ENCODE measurements at places on chromosomes 1 and 21.

DNA sequence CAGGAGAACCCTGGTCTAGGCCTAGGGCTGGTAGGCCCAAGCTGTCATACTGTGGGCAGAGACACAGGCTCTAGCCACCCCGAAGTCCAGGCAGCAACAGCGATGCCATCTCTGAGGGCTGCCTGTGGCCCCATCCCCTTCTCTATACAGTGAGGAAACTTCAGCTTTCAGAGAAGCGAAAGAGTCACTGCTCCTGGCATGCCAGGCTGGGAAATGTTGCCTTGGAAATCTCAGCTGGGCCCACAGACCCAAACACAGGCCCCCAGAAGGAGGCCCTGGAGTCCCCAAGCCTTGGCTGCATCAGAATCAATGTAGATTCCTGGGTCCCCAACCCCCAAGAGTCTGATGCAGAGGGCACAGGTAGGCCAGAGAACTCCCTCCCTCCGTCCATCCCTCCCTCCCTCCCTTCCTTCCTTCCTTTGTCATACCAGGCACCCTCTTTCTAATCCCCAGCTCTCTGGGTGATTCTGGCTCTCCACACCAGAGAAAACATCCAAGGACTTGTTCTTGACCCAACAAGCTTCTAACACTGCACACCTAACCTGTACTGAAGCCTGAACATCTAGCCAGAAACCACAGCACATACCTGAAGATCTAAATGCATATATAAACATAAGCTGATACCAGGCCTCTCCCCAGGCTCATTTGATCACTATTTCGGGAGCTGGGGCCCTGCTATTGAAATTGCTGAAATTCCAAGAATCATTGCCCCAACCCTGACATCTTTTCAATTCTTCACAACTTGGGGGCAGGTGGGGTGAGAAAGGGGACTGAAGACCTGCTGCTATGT, 143.2 kb upstream of the EDN2 start:
- no peak for DNase-seq

- DNase-seq: no peak
These were observed 22.1 kb upstream of the PAX7 start for GRCh38 chr1:18608534-18608933.

- no peak for DNase-seq
These were observed 433.8 kb downstream of the CAMTA1 start for GRCh38 chr1:7219031-7219430.

DNA sequence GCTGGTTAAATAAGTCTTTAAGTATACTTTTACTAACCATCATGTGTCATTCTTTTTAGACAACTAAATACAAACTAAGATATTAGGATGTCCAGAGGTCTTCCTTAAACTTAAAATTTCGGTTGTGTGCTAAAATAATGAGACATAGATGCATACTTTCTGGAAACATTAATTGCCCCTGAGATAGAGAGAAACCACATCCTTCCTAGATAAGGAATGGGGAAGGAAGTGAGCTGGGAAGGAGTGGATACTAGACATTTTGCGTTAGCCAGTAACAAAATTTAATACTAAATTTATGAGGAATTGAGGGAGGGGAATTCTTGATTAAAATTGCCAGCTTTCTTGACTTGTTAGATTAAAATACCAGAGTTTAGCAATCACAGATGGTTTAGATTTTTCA, 37.1 kb upstream of the PTGS2 start:
- no peak for DNase-seq

GRCh38 chr21:45050345-45050796, 24.0 kb upstream of the ADARB1 start:
- no peak for DNase-seq

DNA sequence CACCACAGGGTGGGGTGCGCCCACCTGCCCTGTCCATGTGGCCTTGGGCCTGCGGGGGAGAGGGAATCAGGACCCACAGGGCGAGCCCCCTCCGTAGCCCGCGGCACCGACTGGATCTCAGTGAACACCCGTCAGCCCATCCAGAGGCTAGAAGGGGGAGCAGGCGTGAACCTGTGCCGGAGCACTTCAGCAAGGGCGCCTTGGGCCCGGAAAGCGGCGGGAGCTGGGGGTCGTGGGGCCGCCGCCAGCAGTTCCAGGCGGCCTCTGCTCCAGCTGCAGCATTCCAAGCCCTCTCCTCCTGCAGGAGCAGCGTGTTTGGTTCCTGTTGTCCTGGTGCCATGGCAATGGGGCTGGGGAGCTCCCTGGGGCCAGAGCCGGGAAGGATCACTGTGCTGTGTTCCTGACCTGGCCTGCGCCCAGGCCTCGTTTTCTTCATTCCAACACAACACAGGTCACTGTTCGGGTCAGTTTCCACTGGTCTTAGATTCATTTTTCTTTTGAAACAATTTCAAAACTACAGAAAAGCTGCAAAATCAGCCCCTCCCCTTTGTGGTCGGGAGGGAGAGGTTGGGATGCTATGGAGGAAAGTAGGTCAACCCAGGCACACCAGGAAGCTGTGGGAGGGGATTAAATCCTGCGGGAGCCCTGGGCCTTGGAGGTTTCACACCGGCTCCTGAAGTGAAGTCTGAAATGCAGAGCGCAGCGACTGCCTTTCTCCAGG, 18.8 kb downstream of the SLX9 start:
- DNase-seq: no peak

GRCh38 chr1:243447844-243448243, 192.0 kb downstream of the SDCCAG8 start:
- DNase-seq: no peak

DNA sequence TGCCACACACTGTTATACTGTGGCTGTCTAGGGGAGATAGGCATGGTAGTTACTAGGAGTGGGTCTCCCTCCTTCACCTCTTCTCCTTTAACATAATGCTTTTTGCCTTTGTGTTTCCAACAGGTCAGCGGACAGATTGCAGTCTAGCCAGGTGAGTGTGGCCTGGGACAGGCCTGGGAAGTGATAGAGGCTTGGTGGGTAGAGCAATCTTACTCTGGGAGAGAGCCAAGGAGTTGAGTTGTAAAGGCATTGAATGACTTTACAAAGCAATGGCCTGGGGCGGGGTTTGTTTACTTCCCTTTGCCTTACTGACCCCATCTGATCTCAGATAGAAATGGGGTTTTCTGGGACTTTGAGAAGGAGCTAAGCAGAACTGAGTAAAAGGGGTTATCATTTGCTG, 51.0 kb upstream of the IKBKE start:
- DNase-seq: no peak

DNA sequence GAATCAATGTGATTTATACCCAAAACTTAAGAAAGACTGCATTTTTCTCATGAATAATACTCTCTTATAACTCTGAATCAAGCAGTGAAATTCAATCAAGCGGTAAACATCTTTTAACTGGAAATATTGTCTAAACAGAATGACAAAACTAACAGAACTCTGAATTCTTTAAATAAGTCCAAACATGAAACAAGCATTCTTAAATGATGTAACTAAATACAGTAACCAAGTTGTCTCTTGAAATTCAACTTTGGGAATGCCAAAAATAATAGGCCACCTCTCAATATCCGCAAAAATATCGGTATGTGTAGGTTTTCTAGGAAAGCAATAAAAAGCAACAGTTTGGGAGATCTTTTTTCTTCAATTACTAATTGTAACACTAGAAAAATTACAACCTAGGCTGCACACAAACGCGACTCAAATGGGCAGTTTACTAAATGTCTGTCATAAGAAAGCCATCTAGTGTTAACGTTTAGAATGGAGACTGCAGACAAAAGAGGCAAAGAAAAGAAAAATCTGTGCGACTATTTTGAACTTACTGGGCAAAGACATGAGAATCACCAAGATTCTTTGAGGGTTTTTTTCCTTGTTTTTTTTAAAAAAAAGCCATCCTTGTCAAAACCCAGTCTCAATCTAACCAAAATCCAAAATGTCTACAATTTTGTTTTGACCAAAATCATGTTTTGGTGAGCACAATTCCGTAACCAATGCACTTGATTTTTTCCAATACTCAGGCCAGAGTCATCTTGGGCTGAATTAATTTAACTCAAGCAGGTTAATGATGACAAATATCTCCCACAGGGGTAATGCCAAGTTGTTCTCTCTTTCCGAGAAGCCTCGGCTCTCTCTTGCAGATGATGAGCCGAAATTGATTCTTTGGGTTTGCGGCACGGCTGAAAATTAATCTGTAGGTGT, 1.3 kb downstream of the SIPA1L2 start:
- no peak for DNase-seq

DNA sequence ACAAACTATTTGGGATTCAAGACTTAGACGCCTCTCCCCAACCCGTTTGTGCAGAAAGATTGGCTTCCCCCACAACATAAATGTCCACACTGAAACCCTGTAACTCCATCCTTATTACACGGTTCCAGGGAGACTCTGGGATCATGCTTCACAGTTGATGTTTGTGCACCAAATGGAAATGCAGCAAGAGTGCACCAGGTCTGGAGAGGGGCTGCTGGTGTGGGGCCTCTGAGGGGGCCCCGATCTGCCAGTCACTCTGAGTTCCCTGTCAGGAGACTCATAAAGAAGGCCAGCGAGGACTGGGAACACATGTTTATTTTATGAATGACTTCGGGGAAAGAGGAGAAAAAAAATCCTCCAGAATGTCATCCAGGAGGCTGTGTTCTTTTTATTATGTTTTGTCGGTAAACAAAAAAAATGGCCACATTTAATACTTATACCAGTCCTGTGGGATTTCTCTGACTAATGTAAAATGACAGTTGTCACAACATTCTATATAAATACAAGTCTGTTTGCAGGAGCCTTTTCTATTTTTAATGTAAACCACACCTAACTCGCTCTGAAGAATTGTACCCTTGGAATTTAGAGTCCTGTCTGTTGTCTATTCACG, 439.1 kb upstream of the VAMP3 start:
- DNase-seq: no peak

DNA sequence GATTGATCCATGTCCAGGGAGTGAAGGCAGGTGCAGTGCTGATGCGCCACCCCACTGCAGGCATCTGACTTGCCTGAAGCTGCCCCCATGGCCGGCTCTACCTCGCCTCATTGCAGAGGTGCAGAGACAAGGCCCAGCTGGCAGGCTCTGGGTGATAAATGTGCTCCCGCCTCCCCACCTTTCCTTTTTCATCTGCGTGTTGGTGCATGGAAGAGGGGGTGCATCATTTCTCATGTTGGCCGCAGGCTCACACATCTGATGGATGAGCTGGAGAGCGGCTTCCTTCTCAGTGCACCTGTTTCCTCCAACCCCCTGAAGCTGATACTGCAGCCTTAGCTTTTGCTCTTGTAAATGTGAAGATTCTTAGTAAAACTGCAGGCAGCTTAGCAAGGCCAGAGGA, 306.0 kb upstream of the KAZN start:
- DNase-seq: no peak

- DNase-seq: no peak
These were observed 47.4 kb downstream of the CAPZB start for GRCh38 chr1:19437891-19438294.

GRCh38 chr1:115755456-115756370, 12.8 kb downstream of the CASQ2 start:
- no peak for DNase-seq

- no peak for DNase-seq
These were observed 11.5 kb downstream of the AZIN2 start for GRCh38 chr1:33092438-33092837.

GRCh38 chr1:206128196-206128595, 11.0 kb upstream of the AVPR1B start:
- no peak for DNase-seq

DNA sequence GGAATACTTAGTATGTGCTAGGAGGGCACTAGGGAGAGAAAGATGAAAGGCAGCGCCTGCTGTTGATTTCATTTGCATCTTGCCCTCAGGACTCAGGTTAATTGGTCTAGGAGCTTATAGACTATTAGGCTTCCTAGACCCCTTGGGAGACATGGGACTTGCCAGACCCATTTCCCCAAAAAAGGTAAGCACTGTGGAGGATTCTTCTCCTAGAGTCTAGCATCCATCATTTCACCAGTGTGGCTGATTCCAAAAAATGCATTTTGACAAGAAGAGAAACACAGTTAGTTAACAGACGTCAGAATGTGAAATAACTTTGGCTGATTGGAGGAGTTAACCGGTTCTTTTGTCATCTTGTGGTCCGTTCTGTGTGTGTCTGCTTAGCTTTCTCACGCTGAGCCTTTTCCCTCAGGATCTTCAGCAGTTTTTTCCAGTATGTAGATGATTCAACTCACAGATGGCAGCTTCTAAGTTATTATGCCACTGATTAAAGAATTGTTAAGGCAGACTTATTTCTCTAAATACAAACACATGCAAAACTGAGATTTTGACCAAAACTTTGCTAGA, 108.8 kb downstream of the KIF26B start:
- DNase-seq: no peak

- no peak for DNase-seq
These were observed 31.6 kb downstream of the TTLL7 start for GRCh38 chr1:83967336-83967735.

DNA sequence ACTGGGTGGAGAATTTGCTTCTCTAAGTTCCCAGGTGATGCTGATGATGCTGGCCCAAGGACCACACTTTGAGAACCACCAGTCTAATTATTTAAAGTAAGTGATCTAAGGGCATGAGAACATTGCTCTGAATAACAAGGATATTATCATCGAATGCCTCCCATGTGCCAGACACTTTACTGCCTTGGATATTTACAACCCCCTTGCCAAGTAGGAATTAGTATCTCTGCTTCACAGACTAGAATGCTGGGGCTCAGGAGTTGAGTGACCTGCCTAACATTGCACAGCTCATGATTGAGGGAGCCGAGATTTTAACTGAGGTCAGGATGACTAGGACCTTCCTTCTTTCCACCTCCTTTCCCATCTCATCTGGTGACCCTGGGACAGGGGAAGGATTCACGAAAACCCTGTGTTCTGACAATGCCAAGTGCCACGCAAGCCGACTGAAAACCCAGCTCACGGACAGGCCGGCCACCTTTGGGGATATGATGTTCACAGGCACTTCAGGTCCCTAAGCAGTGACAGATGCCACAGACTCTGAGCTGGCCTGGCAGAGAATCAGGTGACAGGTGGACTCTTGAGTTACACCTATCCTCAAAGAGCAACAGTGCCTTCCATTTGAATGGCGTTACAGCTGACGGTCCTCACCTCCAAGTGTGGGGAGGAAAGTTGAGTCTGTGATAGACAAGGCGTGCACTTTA, 230.7 kb downstream of the TOMM20 start:
- no peak for DNase-seq

DNA sequence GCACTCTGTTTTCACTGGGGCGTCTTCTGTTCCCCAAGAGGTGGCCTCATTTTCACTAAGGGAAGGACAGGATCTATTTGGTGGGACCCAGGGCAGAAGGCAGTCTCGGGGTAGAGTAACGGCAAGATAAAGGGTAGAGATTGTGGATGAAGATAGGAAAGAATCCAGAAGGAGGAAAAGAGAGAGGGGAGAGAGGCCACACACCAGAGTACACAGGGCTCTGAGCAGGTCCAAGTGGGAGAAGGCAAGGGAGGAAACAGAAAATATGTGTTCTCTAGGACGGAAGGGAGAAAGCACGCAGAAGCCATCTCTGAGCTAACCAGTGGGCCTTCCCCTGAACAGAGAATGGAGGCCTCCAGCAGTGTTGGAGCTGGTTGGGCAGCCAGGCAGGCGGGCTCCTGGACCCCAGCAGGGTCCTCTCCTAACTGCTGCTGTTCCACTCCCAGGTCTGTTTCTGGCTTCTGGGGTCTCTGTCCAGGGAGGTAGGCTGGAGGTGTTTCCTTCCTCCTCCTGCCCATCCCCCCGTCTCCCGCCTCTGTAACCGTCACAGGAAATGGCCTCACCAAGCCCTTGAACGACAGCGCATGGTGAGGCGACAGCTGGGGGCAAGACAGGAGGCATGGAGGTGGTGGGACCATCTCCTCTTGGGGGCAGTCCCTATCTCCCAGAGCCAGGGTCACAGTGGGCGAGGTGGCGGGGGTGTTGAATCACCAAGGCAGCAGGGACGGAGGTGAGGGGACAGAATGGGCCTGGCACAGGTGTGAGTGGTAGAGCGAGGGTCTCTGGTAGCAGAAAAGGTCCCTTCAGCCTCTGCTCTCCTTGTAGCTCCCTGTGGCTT, 649 bp downstream of the PTPN7 start:
- peak; percentile 51 for DNase-seq
